ENCODE measurements at places on chromosomes 16 and 17.

GRCh38 chr17:59366040-59366757 is 34.7 kb downstream of the YPEL2 start:
- no peak for DNase-seq

- DNase-seq = no peak
These were observed 65.8 kb downstream of the RGS9 start for GRCh38 chr17:65202844-65203571.

GRCh38 chr17:49574945-49575678 is 559 bp upstream of the NXPH3 start:
- DNase-seq = no peak

GRCh38 chr17:10775058-10775457 is 28.8 kb downstream of the TMEM238L start:
- DNase-seq = no peak

- no peak for DNase-seq
These were observed 55.4 kb upstream of the ACSF3 start for GRCh38 chr16:89038221-89038721.

DNA sequence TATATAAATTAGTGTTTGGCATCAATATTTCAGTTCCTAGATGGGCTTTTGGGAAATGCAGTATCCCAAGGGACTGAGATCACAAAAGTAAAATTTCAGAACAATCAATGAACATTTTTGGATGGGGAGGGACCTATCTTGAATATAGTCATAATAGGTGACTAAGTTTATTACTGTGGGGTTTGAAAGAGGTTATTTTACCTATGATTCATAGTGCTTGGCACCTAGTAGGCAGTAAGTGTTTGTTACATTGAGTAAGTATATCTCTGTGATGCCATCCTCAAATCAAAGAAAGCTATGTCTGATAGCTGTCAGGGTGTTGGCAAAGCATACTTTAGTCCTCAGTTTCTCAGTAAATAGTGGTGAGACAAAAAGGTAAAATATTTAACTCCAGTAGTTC is 36.9 kb downstream of the ZNF207 start:
- DNase-seq = no peak

GRCh38 chr17:46818316-46818928 is at the start of gene WNT3:
TSS of gene WNT3 (minus strand) at chr17:46818692. CDS start at chr17:46818597, 95 bp downstream.
- no peak for DNase-seq

DNA sequence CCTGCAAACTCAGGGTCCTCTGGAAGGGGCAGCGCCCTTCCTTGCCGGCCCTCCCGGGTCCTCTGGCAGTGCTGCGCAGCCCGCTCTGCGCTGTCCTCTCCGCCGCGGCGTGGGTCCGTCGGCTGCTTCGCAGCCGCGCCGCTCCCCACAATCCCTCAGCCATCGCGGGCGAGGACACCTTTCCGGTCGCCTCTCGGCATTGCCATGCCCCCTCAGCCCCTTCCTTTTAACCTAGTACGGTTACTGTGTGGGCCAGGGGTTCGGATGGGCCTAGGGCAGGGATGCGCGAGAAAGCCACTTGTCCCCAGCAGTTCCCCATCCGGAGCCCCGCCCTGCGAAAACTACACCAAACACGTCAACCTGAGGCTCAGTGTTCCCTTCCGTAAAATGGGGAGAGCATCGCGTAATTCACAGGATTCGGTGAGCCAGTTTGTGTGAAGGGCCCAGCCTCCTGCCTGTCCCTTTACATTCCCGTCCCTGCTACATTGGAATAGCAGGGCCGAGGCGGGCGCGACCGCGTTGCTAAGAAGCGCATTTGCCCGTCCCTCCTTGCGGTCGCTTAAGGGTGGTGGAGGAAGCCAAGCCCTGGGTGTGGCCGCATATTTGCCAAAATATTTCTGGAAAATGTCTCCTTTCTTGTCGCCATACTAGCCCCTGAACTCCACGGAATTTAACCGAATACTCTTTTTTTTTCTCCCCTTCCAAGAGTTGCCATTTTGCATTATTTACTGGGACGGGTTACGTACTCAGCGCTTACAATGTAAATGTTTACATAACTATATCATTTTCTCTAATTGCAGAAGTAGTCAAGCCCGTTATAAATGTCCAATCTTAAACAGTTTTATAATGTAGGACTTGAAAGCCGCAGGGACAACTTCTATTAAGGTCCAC is 13.2 kb downstream of the COPZ2 start:
- no peak for DNase-seq

DNA sequence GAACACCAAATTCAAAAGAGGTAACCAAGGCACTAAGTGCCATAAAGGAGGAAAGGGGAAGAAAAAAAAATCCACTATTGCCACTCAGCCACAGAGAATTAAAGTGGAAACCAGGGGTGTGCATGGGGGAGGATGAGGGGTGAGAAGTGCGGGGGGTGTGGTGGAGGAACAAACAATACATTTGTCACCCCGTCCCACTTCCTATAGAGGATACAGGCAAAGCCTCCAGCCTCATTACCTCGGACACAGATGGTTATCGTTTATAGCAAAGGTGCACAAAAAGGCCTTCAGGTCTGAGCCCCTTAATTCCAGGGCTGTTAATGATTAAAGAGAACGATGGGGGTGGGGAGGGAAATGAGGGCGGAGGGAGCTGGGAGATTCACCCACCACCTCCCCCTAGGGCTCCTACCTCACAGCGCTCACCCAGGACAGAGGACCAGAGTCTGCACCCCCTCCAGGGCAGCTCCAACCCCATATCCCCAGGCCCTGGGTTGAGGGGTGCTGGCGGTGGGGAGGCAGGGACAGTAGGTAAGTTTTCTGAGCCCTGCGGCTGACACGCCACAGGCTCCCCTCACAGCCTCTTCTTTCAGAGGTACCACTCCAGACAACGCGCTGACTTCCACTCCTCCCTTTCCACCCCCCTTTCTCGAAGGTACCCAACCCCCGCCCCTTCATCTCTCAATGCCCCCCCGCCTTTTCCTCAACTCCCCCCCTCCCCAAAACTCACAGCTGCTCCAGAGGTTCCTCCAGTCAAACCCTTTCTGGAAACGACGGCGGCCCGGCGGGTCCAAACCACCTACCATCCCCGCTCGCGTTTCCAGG is 470 bp downstream of the DCUN1D3 start:
- no peak for DNase-seq

DNA sequence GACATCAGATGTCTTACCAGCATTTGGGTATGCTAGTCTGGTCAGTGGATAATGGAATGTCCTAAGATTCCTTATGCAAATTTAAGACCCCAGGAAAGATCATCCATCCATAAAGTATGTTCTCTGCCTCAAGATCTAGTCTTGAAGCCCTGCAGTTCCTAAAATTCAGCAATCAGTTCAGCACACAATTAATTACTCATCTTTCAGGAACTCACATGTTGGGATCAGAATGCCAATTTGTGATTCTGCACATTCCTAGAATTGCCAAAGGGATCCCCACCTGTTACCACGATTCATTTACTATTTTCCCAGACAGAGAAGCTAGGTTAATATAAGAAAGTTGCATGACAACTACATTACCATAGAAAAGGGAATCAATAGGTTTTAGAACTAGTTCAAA is 3.2 kb downstream of the OR2C1 start:
- DNase-seq = no peak

GRCh38 chr16:83472776-83473501 is 334.8 kb upstream of the HSBP1 start:
- no peak for DNase-seq

DNA sequence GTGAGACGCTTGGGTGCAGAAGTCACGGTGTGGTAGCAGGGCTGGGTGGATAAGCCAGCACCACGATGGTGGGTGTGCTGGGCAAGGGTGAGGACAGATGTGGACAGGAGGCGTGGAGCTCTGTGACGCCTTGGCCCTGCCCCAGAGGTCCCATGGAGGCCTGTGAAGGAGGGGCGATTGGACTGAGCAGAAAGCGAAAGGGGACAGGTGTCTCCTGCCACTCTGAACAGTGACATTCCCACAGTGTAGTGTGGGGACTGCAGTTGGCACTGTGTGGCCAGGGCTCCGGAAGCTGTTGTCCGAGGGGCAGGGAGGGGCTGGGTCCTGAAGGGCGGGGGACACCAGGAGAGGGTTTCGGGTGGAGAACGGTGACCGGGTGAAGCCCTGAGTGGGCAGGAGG is 7.3 kb downstream of the TBC1D24 start:
- no peak for DNase-seq

DNA sequence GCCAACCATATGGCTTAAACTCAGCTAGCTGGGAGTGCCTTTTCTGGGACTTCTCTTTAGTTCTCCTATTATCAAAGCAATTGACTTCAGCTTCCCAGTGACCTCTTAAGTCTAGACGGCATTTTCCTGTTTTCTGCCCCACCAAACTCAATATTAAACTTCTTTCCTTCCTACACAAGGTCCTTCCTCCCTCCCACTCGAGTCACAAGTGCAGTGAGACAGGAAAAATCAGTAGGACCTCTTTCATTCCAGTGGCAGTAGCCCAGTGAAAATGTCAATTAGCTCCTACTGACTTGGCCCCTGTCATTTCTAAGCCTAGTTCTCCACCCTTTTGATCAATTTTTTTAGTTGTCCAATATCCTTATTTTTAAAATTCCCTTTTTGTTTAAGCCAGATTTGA is 9.6 kb upstream of the NACA2 start:
- no peak for DNase-seq

DNA sequence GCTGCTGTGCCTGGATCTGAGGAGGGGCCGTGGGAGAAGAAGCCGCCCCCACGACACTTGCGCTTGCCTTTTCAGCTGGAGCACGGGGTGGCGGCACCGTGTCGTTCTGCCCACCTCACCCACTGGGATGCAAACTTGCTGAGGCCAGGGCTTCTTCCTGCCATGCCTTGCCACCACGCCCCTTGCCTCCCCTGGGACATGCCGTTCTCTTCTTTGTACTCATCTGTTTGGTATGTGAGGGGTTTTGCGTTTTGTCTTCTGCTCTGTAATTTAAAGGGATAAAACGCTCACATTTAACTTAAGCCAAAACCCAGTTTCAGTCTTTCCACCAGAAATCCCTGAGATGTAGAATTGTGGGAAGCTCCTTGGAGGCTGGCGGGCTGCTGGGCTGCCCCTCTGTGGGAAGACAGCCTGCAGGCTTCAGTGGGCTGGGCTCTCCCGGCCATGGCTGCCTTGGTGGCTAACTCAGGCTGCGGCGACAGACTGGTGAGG is 180.2 kb downstream of the RPTOR start:
- DNase-seq = no peak

DNA sequence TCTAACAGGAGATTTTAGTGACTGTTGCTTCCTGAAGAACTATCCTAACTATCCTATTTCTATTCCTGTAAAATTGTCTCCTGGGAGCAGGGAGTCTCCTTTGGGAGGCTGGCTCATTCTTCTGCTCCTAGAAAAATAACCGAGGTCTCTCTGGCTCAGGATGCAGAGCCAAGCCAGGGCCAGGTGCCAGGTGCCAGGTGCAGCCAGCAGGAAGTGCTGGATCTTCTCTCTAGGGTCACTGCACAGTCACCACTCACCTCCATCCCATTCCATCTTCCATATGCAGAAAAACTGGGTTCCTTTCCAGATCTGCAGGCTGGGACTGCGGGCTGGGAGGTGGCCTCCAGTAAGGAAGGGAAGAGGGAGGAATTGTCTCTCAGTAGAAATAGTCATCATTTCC is 3.8 kb upstream of the TMC7 start:
- DNase-seq = no peak

- no peak for DNase-seq
These were observed 2.4 kb downstream of the APOBR start for GRCh38 chr16:28496844-28497243.

DNA sequence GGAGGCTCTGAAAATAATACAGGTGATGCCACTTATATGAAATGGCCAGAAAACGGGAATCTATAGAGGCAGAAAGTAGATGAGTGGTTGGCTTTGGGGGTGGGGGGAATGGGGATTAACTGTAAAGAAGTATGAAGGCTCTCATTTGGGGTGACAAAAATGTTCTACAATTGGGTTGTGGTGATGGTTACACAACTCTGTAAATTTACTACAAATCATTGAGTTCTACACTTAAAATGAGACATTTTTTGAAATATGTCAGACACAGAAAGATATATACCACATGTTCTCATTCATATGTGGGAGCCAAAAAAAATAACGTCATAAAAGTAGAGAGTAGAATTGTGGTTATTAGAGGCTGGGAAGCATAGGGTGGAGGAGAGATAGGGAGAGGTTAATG is 25.7 kb downstream of the ARHGAP17 start:
- DNase-seq = no peak

GRCh38 chr16:82649766-82650165 is 23.0 kb downstream of the CDH13 start:
- DNase-seq = no peak

- DNase-seq = no peak
These were observed 38.4 kb downstream of the ABAT start for GRCh38 chr16:8712589-8713361.

DNA sequence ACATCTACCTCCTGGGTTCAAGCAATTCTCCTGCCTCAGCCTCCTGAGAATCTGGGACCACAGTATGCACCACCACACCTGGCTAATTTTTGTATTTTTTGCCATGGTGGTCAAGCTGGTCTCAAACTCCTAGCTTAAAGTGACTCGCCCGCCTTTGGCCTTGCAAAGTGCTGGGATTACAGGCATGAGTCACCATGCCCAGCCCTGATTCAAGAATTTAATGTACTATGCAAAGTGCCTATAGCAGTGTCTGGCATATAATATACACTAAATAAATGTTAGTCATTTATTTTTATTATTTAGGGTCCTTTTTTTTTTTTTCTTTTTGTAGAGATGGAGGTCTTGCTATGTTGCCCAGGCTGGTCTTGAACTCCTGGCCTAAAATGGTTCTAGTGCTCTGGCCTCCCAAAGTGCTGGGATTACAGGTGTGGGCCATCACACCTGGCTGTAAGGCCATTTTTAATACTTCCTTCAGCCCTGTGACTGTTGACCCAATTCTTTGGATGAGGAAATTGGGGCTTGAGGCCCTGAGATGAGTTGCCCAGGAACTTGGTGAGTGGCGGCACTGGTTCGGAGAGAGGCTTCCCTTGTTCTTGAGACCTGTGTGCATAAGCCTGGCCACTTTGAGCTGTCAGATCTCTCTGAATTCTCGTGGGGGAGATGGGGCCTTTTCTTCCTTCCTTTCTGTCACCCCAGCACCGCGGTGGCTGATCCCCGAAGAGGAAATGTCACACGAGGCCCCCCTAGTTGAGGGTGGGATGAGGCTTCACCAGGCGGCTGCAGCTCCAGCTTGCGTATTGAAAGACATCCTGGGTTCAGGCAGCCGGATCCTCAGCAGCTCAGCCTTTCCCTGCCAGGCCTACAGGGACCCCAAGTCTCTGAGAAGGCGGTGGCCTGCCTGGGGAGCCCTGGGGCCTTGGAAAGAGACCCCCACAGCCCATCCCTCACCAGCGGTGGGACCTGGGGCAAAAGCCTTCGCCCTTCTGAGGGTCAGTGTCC is 38.7 kb downstream of the LAT start:
- DNase-seq = no peak

DNA sequence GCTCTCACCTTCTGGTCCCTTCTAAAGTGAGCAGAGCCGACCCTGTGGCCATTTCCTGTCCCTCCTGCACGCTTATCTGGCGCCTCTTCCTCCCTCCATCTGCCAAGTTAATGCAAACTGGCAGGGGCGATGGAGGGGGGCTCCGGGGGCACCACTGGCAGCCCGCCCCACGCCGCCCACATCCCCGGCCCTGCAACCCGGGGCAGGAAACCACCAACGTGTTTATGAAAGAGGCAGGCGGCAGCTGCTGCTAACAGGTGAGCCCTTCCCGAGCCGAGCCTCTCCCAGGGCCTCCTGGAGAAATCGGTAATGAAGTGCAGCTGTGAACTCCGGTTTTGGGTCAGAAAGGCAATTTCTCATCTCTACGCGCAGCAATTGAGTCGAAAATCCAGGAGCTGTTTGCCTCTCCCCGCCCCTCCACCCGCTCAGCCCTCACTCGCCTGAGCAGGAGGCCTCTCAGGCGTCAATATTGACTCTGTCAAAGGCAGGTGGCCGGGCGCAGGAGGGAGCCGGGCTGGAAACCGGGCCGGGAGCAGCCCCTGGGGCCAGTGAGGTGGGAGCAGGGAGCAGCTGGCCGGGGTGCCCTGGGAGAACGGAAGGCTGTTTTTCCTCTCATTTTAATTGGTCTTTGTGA is 164.4 kb upstream of the GSE1 start:
- DNase-seq = no peak

All from right atrium auricular region (tissue), 2 donors.